ENCODE measurements at places on chromosomes 4 and X.

- DNase-seq = no peak
Measured at GRCh38 chr4:2637956-2638552, 101.6 kb downstream of the FAM193A start.

DNA sequence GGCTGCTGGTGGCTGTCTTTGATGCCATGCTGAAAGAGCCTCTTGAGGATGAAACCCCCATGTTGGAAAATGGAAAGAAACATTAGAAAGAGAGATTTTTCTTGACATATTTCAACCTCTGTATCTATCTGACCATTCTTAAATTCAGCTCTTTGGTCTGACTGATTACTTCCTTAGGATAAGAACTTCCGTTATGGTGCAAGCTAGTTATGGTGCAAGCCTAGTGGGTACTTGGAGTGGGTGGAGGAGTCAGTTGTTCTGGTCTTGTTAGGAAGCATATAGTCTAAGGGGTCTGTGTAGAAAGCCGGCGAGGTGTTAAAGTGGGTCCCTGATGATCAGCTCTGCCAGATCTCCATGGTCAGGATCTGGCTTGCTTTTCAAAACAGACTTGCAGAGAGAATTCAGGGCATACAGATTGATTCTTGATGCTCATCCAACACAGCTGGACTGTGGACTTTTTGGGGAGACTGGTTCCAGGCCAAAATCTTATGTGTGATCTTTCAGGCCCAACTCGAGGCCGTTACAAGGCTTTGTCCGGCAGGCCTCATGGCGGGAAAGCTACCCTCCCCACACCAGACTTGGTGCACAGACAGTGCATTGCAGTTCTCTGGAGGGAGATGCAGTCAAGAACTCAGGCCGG lies 82.8 kb upstream of the BOD1L1 start:
- DNase-seq = no peak

DNA sequence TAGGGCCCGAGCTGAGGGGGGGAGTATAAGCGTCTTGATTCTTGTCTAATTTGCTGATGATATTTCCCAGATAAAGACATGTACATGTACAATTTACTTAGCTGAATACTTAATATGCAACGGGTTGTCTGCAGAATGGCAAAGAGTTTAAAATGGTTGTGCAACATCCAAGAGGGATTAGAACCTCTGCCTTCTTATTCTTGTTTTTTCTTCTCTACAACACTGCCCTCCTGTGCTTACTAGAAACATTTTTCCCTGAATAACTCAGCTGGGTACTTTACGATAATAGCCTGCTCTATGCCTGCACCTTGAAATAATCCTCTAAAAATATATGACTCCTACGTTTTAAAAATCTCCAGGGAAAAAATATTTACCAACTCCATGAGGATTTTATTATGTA lies 41.8 kb downstream of the INTS12 start:
- peak; percentile 49 for DNase-seq

DNA sequence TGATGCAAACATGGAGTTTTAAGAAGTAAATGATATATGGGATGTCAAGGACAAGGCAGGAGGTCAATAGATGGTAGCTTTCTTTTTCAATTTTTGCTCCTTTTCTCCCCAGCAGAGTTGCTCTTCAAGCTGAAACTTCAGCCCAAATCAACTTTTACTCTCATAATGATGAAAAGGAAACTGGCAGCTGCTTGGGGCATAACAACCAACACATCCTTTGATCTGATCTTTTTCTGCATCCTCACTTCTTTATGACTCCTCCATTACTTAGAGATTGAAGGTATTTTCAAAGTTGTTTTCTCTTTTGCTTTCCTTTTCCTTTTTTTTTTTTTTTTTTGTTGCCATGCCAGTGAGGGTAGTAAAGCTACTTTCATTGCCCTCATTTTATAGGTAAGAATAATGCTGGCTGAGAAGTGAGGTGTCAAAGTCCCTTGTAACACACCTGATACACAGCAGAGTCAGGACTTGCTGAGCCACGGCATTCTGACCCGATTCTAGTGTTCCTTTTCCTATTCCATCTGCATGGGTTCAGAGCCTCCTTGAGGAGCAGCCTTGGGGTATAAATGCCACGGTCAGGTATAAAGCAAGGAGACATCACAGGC lies 26.9 kb downstream of the SLC2A9 start:
- no peak for DNase-seq

DNA sequence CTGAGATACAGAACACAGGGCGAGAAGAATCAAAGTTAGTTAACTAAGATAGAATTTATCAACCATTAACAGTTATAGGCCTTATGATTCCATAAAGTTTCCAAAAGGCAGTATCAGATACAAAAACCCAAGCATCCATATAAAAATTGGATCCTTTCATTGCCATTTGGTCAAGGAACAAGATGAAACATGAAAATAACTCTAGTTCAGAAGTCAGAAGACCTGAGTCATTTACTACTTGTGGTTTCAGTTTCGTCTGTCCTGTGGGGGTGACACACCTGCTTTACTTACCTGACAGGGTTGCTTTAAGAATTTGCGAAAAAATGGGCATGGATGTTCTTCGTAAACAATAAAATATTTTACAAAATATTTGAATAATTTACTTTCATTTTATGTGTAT lies 130.8 kb downstream of the ANAPC10 start:
- no peak for DNase-seq

- DNase-seq = no peak
Measured at GRCh38 chr4:38811297-38811696, 6.7 kb upstream of the TLR1 start.

- no peak for DNase-seq
Measured at GRCh38 chr4:3431446-3431993, 10.2 kb upstream of the HGFAC start.

- no peak for DNase-seq
Measured at GRCh38 chrX:68443155-68443868, 10.0 kb upstream of the OPHN1 start.

GRCh38 chr4:136634121-136634520 lies 898.2 kb downstream of the PCDH18 start:
- DNase-seq = peak; percentile 83

- DNase-seq = peak; percentile 61
Measured at GRCh38 chr4:98939892-98940298, 11.0 kb upstream of the EIF4E start.

GRCh38 chr4:186657764-186658163 lies 65.9 kb downstream of the FAT1 start:
- DNase-seq = no peak

DNA sequence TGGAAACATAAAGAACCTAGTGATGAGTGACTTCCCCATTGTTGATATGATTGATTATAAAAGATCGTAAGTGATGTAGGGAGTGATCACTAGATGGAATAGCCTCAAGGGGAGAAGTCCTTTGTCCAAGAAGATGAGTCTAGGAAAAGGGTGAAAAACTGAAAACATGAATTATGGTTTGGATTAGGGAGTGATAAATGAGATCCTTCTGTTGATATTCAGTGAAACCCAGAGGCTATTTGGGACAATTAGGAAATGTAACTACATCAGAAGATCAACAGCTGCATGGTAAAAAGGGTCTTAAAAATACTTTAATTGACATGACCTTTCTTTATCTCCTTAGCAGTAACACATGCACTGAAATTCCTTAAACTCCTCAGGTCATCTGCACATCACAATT lies 124.0 kb upstream of the UNC5C start:
- no peak for DNase-seq

- DNase-seq = no peak
Measured at GRCh38 chr4:93342738-93343137, 485.8 kb upstream of the ATOH1 start.

DNA sequence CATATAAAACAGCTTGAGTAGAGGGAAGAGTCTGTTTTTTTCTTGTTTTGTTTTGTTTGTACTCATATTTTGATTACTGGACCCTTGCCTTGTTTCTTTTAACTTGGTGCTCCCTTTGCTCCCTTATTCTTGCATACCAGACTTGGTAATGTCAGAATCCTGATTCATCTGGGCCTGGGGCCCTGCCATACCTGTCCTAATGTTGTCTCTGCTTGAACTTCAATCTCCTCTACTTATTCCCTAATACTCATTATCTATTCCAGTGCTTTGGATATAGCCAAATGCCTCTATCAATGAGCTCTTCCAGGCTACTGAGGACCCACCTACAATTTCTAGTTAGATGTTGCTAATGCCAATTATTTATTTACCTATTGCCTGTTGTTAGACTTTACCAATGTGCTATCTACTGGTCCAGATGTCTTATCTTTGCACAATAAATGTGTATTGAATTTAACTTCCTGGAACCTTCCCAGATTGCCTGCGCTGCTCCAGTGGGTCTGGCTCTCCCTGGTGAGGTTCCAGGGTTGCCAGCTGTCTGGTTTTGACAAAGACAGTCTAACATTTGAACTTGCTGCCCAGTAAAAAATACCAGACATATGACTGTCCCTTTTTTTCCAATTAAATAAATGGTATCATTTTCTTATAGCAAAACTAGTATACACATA lies 64.4 kb upstream of the ACSL4 start:
- DNase-seq = no peak

GRCh38 chrX:12297353-12297752 lies 159.1 kb downstream of the FRMPD4 start:
- no peak for DNase-seq

DNA sequence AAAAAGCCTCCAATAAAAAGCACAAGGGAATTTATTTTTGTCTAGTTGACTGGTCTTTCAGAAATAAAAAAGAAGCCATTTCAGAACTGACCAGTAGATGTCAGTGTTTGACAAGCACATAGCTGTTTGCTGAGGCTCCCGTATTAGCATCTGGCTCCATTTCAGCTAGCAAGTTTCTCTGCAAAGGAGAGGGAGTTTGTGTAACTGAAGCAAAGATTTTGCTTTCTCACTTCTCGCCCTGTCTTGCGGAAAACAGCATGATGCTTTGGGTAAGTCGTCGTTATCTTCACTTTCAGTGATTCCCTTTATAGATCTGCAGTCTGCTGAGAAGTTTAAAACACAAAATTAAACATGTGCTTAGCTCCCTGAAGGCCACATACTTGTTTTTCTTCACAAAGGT lies 85.5 kb downstream of the CT47B1 start:
- peak; percentile 81 for DNase-seq

DNA sequence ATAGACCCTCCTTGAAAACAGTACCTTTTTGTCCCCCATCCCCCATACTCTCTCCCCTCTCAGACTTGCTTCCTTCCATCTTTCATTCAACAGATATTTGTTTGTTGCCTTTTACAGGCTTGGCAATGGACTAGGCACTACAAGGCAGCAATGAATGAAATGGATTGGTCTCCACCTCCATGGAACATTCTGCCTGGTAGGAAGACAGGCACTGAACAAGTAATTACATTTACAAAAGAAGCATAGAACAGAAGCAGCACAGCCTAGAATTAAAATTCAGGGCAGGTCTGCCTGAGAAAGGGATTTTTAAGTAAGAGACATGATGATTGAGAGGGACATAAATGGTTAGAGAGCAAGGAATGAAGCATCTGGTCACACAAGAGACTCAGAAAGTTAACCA lies 346.1 kb downstream of the GRXCR1 start:
- peak; percentile 19 for DNase-seq

- no peak for DNase-seq
Measured at GRCh38 chrX:44674906-44675305, 132.2 kb upstream of the FUNDC1 start.

DNA sequence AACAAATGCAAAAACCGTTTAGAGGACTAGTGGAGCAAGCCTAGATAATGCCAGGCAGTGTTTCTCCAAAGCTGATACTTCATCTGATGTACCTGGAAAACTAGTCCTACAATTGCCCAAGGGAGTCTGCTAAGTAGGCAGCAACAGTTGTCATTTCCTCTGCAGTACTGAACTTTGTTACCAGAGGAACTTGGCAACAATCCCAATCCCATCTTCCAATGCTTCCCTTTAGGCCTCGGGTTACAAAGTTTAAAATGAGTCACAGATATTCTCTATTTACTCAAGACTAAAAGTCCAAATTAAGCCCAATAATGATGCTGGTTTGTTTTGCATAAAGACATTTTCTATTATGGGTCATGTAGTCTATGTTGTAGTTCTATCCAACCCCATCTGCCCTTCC lies 120.0 kb upstream of the GLRA2 start:
- no peak for DNase-seq

DNA sequence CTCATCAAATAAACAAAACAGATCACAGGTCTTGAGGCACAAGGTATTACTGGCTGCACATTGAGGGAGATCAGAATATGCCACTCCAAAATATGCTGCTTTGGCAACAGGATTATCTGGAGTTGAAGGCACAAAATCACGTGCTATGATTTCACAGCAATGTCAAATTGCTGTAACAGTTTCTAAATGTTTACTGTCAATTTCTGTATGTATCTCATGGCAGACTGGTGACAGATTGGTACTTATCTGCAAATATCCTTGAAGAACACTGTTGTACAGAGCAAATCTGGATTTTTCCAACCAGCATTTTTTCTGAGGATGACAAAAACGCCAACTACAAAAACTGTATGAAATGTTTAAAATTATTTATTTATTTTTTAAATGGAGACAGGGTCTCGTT lies 26.7 kb downstream of the GPR82 start:
- DNase-seq = peak; percentile 6

DNA sequence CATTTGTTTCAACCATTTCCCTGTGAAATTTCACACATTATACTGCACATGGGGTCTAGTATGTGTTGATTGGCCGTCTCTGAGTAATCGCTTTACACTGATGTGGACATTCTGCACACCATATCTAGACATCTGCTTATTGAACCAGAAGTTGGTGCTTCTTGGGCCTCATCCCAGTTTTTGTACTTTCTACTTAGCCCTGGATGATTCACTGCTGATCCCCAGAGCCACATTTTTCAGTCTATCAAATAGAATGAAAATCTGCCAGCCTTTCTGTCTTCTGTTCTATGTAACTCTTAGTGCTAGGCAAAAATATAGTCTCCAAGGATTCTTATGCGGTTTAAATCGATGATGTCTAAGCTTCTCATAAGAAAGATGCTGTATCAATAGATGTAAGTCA lies 40.5 kb upstream of the RELL1 start:
- no peak for DNase-seq

- DNase-seq = no peak
Measured at GRCh38 chr4:113884655-113885054, 94.8 kb downstream of the ARSJ start.

DNA sequence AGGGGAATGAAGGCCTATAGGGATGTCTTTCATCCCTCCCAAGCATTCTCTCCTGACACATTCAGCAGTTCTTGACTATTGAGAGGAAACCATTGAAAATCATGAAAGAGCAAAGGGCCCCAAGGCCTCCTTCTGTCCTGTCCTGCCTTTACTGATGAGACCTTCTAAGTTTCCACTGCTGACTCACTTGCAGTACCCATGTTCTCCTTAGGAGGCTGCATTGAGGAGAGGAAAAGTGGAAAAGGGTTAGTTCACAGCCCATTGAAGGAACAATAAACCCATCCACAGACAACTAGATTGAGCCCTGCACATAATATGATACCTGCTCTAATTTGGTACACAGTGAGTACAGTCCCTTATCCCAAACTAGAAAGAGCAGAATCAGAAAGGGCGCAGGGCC lies 115.1 kb upstream of the PNPLA4 start:
- no peak for DNase-seq

DNA sequence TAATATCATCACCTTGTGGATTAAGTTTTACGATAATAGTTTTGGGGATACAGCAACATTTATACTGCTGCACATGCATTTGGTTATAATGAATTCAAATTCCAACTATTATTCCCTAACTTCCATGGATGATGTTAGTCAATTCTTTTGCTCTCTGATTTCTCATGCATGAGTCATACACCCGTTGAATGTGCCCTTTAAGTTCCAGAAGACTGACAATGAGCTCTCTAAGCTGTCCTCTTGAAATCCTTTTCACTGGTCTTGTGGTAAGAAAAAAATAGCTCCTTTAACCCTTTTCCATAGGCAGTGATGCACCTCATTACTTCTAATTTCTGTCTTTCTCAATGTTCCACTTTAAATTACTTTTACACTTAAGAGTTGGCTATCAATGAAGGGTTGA lies 1095.2 kb upstream of the POU3F4 start:
- DNase-seq = no peak

Measured in NCI-H82 (cell line).